ENCODE measurements at places on chromosomes 5 and 9.

DNA sequence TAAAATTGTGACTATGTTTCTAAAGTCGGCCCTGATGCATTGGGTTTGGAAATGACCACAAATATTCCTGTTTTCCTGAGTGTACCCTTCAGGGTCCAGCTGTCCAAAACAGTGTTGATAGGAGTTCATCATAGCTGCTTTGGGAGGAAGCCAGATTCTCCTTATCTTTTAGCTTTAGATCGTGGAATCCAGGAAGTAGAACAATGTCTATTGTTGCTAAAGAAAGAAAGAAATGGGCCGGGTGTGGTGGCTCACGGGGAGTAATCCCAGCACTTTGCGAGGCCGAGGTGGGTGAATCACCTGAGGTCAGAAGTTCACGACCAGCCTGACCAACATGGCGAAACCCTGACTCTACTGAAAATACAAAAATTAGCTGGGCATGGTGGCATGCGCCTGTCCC lies 9.5 kb downstream of the CAVIN4 start:
- DNase-seq: no peak

GRCh38 chr9:87478226-87478992 lies 19.3 kb upstream of the DAPK1 start:
- DNase-seq: no peak

DNA sequence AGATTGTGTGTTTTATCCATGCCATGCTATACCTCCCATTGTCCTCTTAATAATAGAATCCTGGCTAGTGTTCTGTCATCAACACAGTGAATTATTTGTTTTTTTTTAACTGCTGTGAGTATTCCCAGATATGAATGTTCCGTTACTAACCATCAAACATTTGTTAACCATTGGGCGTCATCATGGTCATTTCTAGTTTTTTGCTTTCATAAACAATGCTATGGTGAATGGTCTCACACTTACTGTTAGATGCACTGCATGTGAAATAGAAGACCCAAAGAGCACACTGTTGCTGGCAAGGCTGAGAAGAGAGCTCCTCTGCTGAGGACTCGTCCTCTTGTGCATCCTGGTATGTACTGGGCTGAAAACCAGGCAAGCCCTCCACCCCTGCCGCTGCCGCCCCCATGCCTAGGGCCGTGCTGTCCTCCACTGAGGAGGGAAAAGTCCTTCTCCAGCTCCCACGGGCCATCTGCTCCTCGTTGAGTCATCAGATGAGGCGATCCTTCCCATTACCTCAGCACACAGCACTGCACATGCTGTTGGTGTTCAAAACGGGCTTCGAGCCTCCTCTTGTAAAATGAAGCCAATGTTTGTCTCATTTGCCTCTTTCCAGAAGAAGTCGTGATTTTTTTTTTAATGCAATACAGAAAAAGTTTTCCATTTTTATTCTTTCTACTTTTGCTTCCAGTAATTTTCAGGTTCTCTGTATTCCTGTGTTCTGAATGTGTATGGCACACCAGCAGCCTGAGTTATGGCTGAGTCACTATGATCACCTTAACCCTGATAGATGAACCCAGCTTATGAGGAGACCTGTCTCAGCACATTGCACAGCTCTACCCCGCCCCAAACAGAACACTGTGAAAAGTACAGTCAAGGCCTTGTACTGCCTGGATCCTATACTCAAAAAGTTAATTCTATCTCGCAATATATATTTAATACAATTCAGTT lies 219.0 kb downstream of the AOPEP start:
- DNase-seq: no peak

- DNase-seq: no peak
Measured at GRCh38 chr5:63089147-63089546, 510.5 kb downstream of the LRRC70 start.

DNA sequence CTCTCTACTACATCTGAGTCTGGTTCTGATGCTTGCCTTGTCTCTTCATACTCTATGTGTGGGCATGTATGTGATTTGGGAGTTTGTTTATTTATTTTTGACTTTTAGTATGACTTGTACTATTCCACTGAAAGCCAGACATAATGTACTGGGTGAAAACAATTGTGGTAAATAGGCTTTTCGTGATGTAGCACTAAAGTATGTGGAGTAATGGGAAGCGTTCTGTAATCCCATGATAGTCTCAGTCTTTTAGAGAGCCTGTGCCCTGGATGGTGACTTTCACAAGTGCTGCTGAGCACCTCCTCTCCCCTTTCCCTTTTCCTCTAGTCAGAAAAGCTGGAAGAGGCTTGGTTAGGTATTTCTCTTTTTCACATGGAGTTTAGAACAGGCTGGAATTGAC lies 85.8 kb upstream of the S1PR3 start:
- DNase-seq: no peak

DNA sequence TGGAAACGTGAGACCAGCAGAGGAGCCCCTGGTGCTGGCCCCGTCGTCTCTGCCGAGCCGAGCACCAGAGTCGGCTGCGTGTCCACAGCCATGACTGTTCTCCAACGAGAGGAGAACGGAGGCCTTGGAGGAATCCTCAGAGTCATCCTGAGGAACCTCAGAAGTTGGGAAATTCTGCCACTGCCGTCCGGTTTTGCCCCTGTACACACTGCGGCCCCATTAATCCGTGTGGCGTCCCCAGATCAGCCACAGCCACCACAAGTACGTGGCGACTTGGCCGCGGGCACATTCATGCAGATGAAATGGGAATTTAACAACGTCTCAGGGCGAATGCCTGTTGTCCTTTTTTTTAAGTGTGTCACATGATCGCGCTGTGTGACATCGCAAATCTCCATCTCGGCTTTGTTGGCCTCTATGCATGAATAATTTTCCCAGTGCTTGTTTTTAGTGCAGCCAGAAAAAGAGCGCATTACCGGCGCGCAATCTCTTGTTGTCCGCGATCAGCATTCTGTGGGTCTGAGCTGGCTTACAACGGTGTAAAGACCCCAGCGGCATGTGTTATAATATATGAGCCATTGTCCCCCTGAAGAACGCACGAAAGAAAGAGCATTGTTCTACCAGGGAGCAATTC lies 323.0 kb upstream of the IRX4 start:
- no peak for DNase-seq

- DNase-seq: no peak
Measured at GRCh38 chr9:34171753-34172535, 6.9 kb upstream of the UBAP1 start.

- no peak for DNase-seq
Measured at GRCh38 chr5:14135621-14136020, 7.5 kb upstream of the TRIO start.

- no peak for DNase-seq
Measured at GRCh38 chr5:1279443-1280151, 15.3 kb downstream of the TERT start.

- no peak for DNase-seq
Measured at GRCh38 chr5:19927919-19928318, 60.1 kb downstream of the CDH18 start.

- no peak for DNase-seq
Measured at GRCh38 chr9:79049371-79049770, 522.4 kb upstream of the TLE4 start.

- DNase-seq: no peak
Measured at GRCh38 chr9:36948051-36948450, 86.0 kb downstream of the PAX5 start.

DNA sequence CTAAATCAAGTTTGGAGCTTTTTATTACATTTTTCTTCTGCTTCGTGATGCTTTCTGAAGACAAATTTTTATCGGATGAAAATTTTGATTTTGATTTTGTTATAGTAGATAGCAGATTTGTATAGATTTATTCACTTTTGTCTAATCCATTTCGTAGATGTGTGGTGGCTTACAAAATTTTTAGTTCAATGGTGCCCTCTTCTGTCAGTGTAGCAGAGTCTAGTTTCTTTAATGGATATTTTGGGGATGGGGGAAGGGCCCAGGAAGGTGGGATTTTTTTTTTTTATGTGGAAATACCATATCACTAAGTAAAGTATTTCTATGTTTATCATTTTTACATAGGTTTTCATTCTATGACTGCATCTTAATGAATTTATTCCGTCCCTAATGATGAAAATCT lies 259.9 kb upstream of the TARS1 start:
- DNase-seq: peak; percentile 10

- no peak for DNase-seq
Measured at GRCh38 chr9:120770931-120771330, 22.3 kb downstream of the FBXW2 start.

DNA sequence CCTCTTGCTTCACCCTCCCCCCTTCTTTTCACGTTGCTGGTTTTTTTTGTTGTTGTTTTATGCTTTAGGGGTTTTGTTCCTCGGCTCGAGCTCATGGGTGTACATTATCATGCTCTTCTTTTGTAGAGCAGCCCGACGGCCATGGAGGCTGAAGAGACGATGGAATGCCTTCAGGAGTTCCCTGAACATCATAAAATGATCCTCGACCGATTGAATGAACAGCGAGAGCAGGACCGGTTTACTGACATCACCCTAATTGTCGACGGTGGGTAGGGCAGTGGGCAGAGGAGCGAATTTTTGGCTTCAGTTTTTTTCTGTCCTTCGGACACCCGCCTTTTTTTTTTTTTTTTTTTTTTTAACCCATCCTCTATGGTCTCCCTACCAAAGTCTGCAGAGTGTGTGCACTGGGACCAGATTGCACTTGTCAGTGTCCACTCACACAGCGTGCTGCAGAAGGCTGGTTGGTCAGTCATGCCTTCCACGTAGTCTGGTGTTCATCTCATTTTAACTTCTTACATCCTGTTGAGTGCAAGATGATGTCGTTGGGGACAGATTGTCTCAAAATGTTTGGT lies 1.3 kb downstream of the ZNF131 start:
- peak; percentile 72 for DNase-seq

- no peak for DNase-seq
Measured at GRCh38 chr9:87292449-87293191, 205.0 kb upstream of the DAPK1 start.

DNA sequence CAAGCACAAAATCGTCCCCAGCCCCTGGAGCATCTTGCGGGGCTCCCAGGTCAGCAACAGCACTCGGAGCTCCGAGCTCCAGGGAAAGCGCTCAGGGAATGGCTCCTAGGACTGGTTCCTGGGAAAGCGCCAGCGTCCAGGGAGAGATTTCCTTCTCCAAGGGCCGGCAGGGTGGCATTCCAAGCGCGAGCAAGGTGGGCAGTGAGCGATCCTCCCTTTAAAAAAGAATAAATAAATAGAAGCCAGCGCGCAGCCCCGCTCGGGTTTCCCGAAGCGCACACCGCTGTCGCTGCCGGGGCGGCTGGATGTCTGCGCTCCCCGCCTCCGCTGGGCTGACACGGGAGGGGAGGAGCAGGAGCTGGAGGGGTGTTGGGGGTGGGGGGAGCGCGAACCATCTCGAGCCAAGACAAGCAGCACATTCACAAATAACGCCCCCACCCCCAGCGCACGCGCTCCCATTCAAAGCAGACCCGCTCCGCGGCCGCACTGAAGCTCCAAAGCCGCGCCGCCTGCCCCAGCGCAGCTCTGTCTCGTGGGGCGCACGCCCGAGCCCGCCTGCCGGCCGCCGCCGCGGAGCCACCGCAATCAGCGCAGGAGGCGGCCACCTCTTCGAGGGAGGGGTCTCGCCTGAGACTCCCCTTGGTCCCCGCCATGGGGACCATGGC lies 327.4 kb downstream of the SH3GL2 start:
- no peak for DNase-seq

GRCh38 chr9:5971740-5972139 lies 43.7 kb downstream of the RANBP6 start:
- DNase-seq: no peak

DNA sequence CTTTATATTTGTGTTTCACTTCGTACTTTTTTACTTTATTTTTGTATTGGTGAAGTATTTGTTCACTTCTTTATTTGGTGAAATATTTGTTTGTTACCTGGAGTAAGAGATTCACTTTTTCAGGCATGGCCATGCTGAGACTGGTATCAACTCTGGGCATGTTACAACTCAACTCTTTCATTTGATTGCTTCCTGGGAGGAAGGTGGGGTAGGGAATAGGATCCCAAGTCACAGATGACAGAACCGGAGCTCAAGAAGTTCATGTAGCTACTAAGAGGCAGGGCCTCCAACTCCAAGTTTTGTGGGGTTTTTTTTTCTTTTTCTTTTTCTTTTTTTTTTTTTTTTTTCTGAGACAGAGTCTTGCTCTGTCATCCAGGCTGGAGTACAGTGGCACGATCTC lies 6.1 kb upstream of the ADGRD2 start:
- DNase-seq: no peak

DNA sequence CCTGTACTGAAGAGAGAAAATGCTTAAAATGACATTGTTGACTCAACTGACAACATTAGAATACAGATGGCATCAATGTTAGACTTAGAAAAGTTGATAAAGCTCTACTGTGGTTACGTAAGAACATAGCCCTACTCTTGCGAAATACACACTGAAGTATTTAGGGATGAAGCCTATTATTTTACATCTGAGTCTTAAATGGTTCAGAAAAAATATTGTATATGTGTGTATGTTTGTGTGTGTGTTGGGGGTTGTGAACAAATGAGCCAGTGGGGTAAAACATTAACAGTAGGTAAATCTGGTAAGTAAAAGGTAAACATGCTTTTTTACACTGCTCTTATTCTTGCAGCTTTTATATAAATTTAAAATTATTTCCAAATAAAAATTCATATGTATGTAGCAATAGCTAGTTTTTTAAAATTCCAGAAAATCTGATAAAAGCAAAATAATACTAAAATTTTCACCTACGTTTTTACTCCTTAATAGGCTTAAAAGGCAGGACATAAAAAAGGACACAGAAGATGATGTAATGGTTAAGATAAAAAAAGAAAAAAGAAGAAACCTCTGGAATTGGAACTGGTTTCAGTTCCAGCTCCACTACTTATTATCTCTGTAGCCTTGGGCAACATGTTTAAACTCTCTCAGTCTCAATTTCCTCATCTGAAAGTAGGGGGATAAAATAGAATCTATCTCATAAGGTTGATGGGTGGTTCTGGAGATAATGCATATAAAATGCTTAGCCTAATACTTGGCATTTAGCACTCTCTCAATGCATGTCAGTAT lies 44.3 kb downstream of the GARNL3 start:
- DNase-seq: no peak

- DNase-seq: no peak
Measured at GRCh38 chr9:107180206-107180605, 102.9 kb upstream of the RAD23B start.

DNA sequence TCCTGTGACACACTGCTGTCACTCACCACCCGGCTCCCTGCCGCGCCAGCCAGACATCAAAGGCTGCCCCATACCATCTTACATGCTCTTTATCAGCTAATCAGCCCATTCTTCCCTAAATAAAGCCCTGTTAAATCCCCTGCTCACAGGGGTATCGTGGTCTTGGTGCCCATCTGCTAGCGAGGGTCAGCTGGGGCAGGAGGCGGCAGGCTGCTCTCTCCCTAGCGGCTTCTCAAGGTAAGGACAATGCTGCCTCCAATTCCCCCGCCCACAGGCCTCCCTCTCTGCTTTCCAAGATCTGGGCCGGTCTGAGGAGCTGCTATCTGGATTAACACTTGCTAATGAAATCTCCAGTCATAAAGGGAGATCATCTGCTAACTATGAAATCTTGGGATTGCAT lies 26.8 kb downstream of the BARHL1 start:
- no peak for DNase-seq

DNA sequence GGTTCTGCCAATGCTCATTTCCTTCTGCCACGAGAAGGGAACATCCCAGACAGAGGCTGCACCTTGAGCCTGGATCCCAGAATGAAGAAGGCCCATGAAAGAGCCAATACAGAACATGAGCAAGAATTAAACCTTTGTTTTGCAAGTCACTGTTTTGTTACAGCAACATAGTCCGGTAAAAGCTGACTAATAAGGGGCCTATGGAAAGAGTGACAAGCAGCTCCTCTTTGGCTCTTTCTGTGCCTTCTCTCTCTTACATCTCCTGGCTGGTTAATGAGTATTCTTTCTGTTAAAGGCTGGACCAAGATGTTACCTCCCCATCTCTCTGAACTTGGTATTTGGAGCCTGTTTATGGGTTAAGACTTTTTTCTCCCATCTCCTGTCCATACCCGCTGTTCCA lies 10.8 kb downstream of the GFRA3 start:
- DNase-seq: no peak

GRCh38 chr9:138098908-138099791 lies 221.6 kb downstream of the CACNA1B start:
- no peak for DNase-seq

Data from erythroblast (primary cell).